GM23338 (cell line): ENCODE measurements at places on chromosomes 7 and 10.

- no peak for DNase-seq
These were observed 48.6 kb upstream of the KIF5B start for GRCh38 chr10:32104622-32105509.

- no peak for DNase-seq
These were observed 1167.3 kb upstream of the CELF2 start for GRCh38 chr10:9850415-9850814.

GRCh38 chr10:117924820-117925219 lies 121.9 kb downstream of the RAB11FIP2 start:
- DNase-seq, result no peak

GRCh38 chr10:103980288-103980906 lies 13.5 kb downstream of the SLK start:
- no peak for DNase-seq

DNA sequence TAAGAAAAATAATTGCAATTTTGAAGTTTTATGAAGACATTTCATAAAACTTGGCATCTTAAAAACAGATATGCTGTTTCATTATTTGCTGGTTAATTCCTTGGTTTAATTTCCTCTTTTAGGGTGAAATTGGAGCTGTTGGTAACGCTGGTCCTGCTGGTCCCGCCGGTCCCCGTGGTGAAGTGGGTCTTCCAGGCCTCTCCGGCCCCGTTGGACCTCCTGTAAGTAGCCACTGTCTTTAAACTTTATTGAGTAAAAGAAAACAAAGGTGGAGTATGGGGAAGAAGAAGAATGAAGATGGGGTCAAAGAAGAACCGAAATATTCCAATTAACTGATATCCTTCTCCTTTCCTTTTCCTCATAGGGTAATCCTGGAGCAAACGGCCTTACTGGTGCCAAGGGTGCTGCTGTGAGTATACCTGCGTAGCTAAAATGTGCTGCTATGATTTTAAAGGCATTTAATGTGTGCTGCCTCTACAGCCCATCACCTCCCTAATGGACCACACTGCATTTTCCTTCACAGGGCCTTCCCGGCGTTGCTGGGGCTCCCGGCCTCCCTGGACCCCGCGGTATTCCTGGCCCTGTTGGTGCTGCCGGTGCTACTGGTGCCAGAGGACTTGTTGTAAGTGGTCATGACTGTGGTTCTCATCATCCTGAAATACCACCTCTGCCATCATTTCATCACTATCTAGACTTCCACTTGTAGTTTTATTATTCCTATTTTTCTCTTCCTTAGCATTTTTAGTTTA lies 14.7 kb downstream of the COL1A2 start:
- DNase-seq, result no peak

DNA sequence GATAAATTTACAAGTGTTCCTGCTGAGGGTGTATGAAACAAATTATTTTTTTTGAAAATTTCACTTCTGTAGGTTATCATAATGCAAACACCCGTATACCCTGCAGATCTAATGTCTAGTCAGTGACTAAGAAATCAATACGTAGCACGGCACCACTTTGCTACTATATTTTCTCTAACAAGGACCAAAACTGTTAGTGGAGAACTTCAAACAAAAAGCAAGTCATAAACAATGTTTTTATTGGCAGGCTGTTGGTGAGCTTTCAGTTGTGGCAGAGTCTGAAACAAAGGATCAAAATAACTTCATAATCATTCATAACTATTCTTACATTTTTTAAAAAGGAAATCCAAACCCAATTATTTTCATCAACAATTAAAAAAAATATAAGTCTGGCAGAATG lies 11.8 kb downstream of the SEM1 start:
- DNase-seq, result no peak

- no peak for DNase-seq
These were observed 240.3 kb downstream of the SNX10 start for GRCh38 chr7:26531926-26532325.

DNA sequence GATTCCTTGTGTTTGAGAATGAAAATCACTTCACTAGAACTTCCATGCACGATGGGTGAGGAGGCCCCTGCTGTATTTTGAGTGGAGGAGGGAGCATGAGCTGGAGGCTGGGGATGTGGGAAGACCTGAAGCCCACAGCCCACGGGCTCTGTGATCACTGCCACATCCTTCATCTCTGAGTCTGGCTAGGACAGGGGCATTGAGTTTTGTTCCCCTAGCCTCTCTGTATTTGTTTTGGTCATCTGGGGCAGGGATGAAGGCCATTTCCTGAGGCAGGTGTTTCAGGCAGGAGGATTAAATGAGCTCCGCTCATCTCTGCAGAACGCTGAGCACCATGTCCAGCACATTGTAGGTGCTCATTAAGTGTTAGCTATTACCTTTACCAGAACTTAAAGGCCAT lies 293.6 kb downstream of the GLRX3 start:
- DNase-seq, result no peak

DNA sequence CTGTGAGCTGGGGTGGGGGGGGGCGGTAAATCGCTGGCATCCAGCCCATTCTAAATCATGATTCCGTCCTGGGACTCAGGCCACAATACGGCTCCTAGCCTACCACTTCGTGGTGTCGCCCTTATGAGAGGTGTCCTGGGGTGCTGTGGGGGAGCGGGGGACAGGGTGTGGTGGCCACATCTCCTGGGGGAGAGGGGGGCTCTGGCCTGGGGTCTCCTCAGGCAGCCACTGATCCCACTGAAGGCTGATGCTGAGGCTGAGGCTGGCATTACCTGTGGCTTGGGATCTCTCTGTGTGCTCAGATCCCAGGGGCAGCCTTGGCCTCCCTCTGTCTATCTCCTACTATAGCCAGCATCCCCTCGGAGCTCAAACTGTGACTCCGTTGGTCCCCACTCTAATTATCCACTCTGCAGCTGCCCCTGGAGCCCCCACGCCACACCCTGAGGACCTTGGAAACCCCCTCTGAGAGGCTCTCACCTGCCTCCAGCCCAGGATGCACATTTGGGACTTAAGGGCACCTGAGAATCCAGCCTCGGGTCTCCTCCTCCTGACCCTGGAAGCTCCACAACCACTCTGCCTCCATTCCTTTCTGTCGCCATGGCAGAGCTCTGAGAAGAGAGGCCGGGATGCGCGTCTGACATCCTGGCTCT lies 249.3 kb upstream of the TCERG1L start:
- DNase-seq, result no peak

DNA sequence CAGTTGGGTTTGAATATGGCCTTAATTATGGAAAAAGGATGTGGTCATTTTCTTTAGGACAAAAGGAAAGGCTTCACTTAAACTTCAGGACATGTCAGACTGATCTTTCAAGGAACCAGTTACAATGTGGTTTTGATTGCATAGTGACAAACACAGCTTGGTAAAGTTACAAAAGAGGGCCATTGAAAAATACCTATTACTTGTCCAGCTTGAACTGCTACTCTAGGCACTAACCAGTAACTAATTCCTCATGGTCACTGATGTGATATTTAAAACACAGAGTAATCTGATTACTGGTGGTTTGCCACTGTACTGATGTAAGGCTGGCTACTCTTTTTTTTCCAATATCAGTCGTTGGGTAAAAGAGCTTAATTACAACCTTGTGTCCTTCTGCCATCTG lies 22.6 kb downstream of the TES start:
- DNase-seq, result no peak

DNA sequence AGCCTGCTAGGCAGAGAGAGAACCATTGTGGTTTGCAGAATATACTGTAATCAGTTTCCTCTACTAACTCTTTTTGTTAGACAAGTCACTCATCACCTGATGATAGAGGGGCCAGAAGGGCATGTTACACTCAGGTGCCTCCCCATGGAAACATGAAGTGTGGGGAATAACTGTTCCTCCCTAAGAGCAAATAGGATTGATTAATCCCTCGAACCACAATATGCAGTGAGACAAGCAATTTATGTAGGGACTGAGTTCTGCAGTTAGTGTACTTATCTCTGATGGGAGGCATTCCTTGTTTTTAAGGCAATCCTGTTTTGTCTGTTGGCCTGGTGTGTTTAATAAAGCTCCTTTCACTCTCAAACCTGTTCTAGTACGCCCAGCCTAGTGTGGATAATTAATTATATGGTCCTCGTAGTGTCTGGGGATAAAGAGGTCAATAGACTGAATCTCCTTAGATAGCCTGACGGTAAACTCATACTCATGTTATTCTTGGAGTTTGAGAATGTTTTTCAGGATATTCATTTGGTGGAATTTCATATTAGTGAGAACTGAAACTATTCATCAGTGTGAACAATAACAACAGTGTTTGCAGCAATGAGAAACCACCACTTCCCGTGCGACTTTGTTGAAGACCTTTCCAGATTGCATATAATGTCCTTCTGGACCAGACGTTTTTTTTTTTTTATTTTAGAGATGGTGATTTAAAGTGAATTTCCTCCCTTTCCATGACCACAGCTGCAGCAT lies 344.8 kb upstream of the FZD8 start:
- DNase-seq, result no peak

DNA sequence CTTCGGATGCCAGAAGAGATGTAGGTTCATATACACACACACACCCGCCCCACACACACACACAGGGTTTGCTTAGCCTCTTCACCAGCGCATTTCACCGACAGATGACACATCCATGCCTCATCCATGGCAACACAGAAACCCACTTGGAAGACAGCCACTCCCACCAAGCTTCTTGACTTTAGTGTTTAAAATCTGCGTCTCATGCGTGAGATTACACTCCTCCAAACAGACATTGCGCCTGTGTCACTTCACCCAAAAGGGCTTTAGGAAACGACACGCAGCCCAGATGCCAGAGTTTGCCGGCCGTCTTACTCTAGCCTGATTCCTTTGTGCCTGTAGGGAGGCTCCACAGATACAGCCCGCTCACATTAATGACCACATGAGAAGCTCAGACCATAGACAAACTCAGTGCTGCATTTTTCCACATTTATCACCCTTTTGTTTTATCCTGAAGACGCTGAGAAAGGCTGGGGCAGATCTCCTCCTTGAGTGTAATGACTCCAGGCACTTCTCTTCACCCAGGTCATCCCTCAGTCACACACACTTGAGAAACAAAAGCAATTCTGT lies 73.8 kb downstream of the DIP2C start:
- DNase-seq, result no peak

DNA sequence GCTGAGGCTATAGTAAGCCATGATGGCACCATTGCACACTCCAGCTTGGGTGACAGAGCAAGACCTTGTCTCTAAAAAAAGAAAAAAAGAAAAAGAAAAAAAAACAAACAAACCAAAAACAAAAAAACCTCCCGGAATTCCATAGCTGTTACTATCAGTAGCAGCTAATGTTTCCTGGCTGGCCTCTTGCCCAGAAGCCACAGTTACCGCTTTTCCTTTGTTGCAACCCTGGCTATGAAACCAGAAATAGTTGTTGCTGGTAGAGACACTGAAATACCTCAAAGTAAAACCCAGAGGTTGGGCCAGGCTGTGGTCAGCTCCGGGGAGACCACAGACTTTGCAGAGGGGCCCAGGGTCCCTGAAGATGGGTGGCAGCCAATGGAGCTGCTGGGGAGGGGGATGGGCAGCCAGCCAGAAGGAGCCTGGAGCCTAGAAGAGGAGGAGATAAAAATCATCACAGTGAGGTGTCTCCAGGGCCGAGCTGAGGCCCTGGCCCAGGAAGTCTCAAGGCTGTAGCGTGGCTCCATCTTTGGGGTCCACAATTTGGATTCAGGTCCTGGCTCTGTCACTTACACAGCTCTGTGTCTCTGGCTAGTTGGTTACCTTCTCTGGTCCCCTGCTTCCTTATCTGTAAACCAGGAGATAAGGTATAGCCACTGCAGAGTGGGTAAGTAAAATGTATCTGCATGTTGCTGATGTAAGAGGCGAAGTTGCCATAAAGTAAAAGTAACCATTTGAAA lies 3.4 kb upstream of the CHST12 start:
- DNase-seq, result no peak

- no peak for DNase-seq
These were observed 21.8 kb downstream of the CDK1 start for GRCh38 chr10:60799971-60800650.

DNA sequence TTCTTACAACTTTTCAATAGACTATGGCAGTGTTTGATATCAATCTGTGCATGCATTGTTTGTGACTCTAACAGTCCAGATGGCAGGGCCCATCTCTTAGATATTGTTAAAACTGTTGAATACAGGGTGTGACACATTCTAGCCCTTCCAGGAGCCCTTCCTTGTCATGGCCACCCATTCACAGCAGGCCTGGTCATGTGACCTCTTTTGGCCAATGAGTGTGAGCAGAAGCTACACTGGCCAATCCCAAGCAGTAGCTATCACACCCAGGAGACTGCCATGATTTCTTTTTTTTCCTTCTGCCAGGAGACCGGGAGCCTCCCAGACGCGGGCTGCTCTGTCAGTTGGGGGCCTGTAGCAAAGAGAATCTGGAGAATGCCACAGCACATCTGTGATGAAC lies 655.4 kb upstream of the MKI67 start:
- DNase-seq, result no peak

DNA sequence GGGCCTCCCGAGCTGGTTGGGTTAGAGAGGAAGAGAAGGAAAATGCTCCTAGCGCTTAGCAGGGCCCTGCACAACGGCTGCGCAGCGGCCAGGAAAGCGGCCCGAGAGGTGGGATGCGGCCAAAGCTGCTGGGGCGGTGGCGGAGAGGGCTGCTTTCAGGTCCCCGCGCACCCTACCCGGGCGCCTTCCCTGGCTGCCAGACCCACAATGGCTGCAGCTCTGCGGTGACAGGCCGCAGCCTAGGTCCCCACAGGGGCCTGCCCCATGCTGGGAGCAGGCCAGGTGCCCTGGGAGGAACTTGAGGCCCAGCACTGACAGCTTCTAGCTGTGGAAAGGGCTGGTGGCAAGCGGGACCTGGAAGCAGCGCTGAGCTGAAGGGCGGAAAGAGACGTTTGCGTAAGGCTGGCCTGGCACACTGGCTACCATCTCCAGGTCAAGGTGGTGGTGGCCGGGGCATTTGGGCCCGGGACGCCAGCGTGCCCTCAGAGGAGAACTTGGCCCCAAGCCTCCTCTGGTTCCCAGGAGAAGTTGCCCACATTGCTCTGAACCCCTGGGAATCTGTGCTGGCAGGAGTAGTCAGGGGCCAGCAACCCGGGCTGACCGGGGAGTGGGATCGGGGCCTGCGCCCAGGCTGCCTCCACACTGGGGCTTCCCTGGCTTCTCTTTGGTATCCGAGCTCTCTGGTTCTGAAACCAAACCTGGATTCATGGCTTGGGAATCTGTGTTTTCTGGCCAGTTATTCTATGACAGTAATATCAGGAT lies 72.9 kb upstream of the ZNF804B start:
- DNase-seq, result peak; percentile 29

DNA sequence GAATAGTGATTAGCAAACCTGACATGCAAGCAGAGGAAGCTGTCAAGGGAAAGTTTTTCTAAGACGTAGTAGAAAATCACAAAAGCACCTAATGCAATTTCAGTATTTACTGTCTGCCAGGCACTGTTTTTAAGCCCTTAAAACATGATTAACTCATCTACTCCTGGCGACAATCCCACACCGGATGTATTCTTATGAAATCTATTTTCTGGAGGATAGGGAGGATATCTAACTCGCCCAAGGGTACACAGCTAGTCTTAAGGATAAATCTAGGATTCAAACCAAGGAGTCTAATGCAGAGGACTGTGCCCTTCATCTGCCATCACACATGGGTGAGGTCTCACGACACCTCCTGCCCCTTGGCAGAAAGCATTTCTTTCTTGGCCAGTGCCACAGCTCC lies 47.8 kb upstream of the FIGNL1 start:
- DNase-seq, result no peak

GRCh38 chr10:123966896-123967231 lies 75.3 kb upstream of the CPXM2 start:
- no peak for DNase-seq

GRCh38 chr10:48473704-48474103 lies 131.2 kb downstream of the ARHGAP22 start:
- DNase-seq, result no peak

GRCh38 chr7:83486957-83487356 lies 162.0 kb downstream of the SEMA3E start:
- no peak for DNase-seq
